ENCODE measurements at places on chromosomes 6 and 20. TPM values are rescaled to one million over a fixed set of nuclear protein-coding genes. Genes with fewer than 3 reads are reported as not detected.

The COL11A2 gene
- total RNA-seq: 7.6 TPM

The SLC35D3 gene
- total RNA-seq: not detected

The MAP7 gene
- 35.5 TPM for total RNA-seq

The ULBP2 gene
- total RNA-seq: 10.2 TPM

The PRKN gene
- 2.6 TPM for total RNA-seq

DNA sequence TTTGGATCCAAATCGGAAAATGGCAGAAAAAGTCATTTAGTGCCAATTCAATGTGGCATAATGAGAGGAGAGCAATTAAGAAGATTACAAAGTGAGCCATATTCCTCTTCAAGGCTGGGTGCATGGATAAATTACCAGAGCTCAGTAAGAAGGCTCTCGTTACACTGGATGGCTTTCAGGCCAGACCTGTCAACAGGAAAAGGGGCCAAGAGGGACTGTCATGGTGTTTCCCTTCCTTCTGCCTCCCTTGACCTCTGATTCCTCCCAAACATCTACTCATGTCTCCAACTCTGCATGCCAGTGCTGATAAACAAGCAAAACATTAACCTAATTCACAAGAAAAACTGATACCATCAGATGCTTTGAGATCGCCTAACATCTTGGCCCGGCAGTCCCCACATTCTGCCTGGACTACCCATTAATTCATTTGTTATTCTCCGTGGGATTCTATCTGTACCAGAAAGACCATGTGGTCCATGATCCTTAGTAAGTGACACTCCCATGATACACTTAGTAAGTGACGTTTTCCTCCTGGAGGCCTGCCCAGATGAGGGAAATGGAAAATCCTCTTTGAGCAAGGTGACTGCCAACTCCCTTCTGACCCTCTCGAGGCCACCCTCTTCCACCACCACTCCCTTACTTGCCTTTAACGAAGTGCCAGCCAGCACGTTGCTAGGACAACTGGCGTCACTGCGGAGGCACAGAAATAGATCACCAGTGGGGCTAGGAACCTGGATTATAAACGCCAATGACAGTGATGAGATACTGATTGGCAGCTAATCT lies 239.2 kb downstream of the GMPR start:
- no peak for DNase-seq

- no peak for DNase-seq
Measured at GRCh38 chr20:44513871-44514270, 8.0 kb downstream of the SERINC3 start.

DNA sequence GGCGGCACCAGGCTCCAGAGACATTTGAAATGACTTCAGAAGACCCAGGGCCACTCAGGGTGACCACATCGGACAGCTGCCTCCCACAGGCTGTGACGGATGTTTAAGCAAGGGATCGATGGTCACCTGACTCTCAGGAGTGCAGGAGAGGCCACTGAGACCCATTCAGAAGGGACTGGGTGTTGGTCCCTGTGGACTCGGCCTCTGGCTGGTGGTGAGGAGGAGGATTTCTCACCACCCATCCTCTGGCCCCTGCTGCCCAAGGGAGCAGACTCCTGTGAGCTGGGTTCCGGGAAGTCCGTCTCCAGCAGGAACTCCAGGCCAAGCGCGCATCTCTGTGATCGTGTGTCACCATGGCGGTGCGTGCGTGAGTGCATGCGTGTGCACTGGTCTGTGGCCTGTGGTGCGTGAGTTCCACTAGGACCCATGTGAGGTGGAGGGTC lies 25.5 kb downstream of the NPEPL1 start:
- no peak for DNase-seq

GRCh38 chr6:2416128-2416712 lies 170.8 kb upstream of the GMDS start:
- no peak for DNase-seq

- no peak for DNase-seq
Measured at GRCh38 chr6:107244082-107244741, 128.9 kb upstream of the BEND3 start.

- DNase-seq: no peak
Measured at GRCh38 chr20:46021361-46022359, 7.4 kb upstream of the SLC12A5 start.

- DNase-seq: no peak
Measured at GRCh38 chr6:157751547-157752200, 71.4 kb upstream of the SNX9 start.

- no peak for DNase-seq
Measured at GRCh38 chr20:58702161-58702510, 9.5 kb downstream of the NPEPL1 start.

- no peak for DNase-seq
Measured at GRCh38 chr6:140027219-140027618, 652.8 kb upstream of the CITED2 start.

DNA sequence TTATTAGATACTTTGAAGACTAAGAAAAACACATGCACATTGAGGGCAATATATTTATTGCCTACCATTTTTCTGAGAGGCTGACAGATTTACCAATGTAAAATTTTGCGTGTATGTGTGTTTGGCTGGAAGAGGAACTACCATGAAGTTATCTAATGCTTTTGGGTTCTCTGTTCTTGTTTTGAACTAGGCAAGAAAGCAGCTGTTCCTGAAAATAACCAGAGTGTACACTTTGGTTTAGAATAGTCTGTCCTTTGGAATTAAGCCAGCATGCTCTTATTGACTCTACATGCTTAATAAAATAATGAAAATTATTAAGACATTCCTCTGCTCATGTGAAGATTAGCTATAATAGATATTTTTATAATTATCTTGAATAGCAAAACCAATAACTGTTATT lies 129.2 kb downstream of the MYB start:
- no peak for DNase-seq

GRCh38 chr6:37244430-37245310 lies 12.9 kb upstream of the TBC1D22B start:
- no peak for DNase-seq

- no peak for DNase-seq
Measured at GRCh38 chr20:47351643-47352331, 4.7 kb downstream of the ZMYND8 start.

DNA sequence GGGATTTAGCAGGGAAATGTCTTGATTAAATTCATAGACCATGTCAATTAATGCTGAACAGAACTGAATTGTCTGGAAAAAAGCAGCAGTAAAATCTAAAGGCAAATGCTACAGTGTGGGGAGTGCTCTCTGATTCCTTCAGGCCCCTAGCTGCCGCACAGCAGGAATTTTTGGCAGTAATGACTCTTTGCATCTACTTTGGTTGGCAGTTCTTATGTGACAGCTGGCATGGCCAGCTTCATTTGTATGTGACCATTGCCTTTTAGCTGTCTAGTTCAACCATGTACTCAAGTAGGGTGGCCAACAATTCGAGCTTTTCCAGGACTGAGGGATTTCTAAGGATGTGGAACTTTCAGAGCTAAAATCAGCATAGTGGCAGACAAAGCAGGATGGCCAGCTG lies 499.1 kb upstream of the MAN1A1 start:
- DNase-seq: no peak

GRCh38 chr20:20366876-20367574 lies 879 bp upstream of the INSM1 start:
- no peak for DNase-seq
